ENCODE measurements at places on chromosomes 4 and X. TPM values are rescaled to one million over a fixed set of nuclear protein-coding genes. Genes with fewer than 3 reads are reported as not detected.

Gene KLKB1
- 1.2 TPM for total RNA-seq

Gene PDLIM3
- not detected for total RNA-seq

Gene HTR2C
- not detected for total RNA-seq

Gene LPAR4
- not detected for total RNA-seq

Gene MAGEB10
- total RNA-seq = not detected

Data from CD4-positive, alpha-beta T cell (primary cell).